ENCODE measurements at places on chromosomes 6 and 20. TPM values are rescaled to one million over a fixed set of nuclear protein-coding genes. Genes with fewer than 3 reads are reported as not detected.

Gene HLA-DMA
- 13.5 TPM for total RNA-seq

Gene RNF144B
- total RNA-seq = 8.7 TPM

GRCh38 chr6:24631671-24632070, 14.3 kb downstream of the KIAA0319 start:
- DNase-seq = no peak

- peak; percentile 70 for DNase-seq
Observed at GRCh38 chr20:33443006-33443511, 504 bp downstream of the SNTA1 start.

DNA sequence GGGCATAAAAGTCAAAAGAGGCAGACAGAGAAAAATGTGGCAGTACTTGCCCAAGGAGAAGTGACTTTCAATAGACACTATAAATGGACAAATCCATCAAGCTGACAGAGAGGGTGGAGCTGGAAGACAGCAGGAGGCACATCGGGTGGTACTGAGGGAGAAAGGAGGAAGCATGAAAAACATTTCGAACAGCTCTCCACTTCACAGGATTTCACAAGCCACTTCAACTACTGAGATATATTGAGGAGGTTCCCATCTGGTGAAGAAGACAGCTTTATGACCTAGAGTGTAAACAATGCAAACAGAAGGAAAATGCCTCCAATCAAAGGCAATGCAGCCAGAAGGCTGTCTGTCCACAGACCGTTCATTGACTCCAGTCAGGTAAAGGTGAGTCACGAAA, 259.4 kb upstream of the ECI2 start:
- DNase-seq = no peak

DNA sequence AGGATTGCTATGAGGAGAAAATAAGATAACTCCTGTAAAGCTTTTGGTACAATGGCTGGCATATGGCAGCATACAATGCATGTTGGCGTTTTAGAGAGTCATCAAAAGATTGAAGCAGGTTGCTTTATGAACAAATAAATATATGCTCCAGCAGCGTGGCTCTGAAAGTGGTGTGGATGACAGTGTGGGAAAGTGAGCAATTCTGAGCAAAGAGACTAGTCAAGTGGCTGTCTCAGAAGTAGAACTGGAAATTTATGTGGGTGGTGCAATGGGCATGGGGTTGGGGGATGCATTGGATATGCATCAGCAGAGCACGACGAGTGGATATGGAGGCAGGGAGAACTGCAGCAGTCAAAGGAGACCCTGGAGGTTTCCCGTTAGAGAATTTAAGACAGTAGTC, 66.2 kb upstream of the PHACTR2 start:
- DNase-seq = no peak

Gene PRDM1
- total RNA-seq = 4.2 TPM

DNA sequence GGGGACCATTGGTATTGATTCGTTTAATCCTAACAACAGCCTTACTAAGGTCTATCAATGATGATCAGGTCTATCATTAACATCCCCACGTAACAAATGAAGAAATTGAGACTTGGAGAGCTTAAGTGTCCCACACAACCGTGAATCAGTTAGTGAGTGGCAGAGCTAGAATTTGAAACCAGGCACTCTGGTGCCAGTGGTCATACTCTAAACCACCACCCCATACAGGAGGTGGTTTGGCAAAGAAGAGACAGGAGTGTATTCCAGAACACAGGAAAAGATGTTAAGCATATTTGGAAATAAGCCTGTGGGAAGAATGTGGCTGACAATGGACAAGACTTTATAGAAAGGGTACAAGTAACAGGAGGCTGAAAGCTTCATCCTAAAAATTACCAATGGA, 35.7 kb upstream of the MARCKS start:
- no peak for DNase-seq
